ENCODE measurements at places on chromosomes 5 and 9.

GRCh38 chr5:96326902-96327301, 106.1 kb downstream of the PCSK1 start:
- DNase-seq, result no peak

DNA sequence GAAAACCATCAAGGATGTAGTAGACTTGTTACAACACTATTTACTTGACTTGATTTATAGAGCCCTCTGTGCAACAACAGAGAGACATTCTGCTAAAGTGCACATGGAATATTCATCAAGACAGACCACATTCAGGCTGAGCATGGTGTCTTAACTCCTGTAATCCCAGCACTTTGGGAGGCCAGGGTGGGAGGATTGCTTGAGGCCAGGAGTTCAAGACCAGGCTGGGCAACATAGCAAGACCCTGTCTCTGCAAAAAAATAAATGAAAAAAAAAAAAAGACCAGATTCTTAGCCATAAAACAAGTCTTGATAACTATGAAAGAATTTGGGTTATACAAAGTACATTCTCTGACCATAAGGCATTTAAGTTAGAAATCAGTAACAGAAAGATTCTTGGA, 25.3 kb downstream of the DENND4C start:
- no peak for DNase-seq

GRCh38 chr9:70557661-70558369, 143.4 kb upstream of the KLF9 start:
- no peak for DNase-seq

DNA sequence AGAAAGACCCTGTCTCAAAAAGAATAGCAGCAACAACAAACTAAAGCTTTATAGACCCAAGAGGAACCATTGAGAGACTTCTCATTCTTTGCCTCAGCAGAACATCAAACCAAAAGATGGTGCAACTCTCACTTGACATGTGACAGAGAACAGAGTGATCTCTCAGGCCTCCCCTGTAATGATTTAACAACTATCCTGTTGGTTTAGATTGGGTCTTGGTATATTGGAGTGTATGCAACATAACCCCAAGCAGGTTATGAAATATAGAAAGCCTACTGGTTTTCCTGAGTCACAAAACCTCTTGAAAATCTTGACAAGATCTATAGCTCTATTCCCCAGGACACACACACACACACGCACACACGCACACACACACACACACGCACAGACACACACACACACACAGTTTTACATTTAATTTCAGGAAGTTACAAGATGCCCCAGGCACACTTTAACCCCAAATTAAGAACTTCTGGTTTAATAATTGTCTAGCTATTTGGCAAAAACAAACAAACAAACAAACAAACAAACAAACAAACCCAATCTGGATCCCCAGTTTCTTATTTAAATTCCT, 6.5 kb upstream of the FGF1 start:
- no peak for DNase-seq

GRCh38 chr5:55821731-55822512, 29.2 kb upstream of the IL31RA start:
- no peak for DNase-seq

- no peak for DNase-seq
Measured at GRCh38 chr5:159550951-159551350, 220.7 kb upstream of the IL12B start.

DNA sequence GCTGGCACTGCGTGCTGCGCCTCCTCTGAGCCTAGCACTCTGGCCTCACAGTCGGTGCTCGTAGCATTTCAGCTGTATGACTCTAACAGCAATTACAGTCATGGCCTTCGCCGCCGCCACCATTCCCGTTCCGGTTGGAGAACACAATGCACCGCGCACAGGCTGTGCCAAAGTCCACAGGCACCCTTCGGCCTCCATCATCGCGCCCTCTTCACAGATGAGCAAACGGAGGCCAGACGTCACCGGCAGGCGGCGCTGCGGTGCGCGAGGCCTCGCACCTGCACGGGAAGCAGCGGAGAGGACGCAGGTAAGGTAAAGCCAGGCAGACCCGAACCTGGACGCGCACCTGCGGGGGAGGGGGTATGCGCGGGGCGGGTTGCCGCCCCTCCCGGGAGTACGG, 128.9 kb downstream of the BARX1 start:
- peak; percentile 22 for DNase-seq

GRCh38 chr5:126107381-126107780, 315.8 kb upstream of the GRAMD2B start:
- DNase-seq, result no peak

DNA sequence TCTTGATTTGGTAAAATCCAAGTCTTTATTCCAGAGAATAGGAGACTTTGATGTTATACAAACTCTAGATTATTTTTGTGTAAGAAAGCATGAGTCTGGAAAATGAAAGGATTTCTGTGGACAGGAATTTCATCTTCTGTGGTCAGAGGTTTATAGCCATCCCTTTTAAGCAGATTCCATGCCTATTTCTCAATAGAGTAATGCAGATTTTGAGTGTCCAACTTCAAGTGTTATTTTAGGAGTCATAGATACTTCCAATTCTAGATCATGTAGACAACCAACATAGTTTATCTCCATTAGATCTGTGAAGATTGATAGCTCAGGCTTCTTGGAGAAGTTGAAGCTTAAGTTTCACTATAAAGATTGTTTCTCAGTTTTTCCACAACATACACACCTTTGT, 379.7 kb downstream of the PSAT1 start:
- DNase-seq, result no peak

GRCh38 chr9:97390791-97391406, 21.0 kb upstream of the TDRD7 start:
- no peak for DNase-seq

DNA sequence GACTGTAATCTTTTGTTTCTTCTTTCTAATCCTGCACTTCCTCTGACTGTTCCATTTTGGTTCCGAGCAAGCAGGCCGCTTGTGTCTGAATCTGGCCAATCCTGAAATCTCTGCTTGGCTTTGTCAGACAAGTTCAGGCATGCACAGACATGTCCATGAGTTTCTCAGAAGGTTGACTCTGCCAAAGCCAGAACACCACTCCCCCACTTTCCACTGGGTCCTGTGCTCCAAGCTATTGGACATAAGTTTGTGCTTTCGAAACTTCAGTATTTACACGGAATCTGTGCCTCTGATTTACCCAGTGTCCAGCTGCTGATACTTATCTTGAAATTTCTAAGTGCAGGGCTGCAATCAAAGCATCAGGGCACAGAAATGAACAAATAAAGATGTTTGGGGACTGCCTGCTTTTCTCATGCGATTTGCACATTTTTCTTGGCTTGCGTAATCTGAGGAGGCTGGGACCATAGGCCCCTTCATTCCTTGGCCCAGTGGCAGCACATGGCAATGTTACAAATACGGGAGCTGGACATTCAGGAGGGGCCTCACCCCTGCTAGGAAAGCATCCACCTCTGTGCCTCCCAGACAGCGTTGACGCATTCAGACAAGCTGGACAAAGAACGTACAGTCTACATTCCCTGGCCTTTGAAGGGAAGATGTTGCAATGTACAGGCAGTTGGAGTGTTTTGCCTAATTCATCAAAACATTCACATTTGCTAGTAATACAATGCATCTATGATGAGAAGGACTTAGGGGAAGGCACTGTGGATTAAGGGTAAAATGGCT, 209.2 kb upstream of the PAPPA start:
- no peak for DNase-seq

GRCh38 chr9:128404560-128404959, 16.1 kb upstream of the CERCAM start:
- no peak for DNase-seq

DNA sequence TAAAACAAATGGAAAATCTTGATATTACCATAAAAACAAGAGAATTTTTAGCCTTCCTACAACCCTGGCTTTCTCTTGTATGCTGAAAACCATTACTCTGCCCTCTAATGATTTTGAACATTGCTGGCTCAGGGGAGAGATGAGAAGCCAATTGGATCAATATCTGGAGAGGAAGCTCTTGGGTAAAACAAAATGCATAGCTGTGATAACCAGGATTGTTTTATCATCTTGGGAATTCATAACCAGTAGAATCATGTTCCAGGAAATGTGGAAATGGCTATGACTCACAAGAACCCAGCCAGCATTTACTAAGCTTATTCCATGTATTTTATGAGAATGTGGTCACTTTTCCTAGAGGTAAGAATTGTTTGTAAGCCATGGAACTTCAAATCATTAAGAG, 51.1 kb upstream of the CTNND2 start:
- DNase-seq, result no peak

DNA sequence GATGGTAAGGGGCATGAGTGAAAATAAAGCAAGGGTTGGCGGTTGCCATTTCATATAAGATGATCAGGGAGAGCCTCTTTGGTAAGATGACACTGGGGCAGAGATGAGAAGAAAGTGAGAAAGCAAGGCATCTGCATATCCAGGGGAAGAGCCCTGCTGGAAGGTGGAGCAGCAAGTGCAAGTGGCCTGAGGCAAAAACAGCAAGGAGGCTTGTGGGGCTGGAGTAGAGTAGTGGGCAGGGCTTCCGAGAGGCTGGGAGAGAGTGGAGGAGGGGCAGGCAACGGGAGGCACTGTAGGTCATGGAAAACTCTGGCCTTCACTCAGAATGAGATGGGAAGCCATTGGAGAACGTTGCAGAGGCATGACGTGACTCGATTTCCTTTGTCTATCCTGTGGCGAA, 199.2 kb downstream of the ARHGEF28 start:
- no peak for DNase-seq

- DNase-seq, result peak; percentile 69
Measured at GRCh38 chr5:75668977-75669689, 48.1 kb downstream of the POC5 start.

DNA sequence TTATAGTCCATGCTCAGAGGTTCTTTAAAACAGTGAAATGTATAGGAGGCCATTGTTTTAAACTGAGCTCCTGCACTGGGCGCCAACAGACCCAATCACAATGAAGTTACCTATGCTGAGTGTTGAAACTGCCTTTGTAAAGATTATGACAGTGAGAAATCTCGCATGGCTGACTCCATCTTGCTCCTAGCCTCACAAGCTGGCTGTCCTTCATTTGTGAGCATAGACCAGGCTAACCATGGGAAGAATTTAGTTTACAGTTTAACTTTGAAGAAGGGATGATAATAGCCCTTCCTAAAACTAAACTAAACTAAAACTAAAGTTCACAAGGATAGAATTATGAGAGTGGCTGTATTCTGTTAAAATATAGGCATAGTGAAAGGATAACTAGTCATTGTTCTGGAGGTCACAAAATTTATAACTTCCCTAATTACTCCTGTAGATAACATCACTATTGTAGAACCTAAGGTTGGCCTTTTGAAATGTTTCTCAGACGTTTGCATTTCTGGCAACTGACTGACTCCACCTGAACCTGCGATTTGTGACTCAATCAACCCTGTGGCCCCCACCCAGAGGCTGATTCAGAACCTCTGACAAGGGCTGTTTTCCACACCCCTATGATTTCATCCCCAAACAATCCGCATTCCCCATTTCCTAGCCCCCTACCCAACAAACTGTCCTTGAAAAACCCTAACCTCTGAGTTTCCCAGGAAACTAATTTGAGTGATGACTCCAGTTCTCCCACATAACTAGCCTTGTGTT, 59.1 kb downstream of the HMHB1 start:
- no peak for DNase-seq

DNA sequence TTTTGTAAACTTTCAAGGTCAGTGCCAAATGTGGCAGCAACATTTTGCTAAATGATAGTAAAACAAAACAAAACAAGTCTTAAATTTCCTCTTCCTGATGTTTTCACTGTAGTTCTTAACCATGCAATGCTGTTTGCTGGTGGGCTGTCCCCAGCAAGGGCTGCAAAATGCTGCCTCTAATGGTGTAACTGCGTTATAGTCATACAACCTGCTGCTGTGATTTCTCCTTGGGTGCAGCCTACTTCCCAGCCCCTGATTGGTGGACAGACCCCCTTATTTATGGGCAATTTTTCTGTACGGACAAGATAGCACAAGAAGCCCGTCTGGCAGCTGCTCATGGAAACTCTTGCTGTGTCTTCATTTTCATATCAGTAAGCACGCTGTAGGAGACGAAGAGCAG, 26.6 kb upstream of the PIP5K1B start:
- DNase-seq, result no peak

GRCh38 chr5:150397146-150397781, 15.4 kb downstream of the CD74 start:
- no peak for DNase-seq

All from stimulated activated CD4-positive, alpha-beta T cell treated with anti-CD3 and anti-CD28 coated beads, TNF-alpha, amount 100 ng/mL, for 48 hours (primary cell).